ENCODE measurements at places on chromosomes 13 and 19.

GRCh38 chr19:13748169-13748828, 16.0 kb upstream of the MRI1 start:
- peak; percentile 55 for DNase-seq

DNA sequence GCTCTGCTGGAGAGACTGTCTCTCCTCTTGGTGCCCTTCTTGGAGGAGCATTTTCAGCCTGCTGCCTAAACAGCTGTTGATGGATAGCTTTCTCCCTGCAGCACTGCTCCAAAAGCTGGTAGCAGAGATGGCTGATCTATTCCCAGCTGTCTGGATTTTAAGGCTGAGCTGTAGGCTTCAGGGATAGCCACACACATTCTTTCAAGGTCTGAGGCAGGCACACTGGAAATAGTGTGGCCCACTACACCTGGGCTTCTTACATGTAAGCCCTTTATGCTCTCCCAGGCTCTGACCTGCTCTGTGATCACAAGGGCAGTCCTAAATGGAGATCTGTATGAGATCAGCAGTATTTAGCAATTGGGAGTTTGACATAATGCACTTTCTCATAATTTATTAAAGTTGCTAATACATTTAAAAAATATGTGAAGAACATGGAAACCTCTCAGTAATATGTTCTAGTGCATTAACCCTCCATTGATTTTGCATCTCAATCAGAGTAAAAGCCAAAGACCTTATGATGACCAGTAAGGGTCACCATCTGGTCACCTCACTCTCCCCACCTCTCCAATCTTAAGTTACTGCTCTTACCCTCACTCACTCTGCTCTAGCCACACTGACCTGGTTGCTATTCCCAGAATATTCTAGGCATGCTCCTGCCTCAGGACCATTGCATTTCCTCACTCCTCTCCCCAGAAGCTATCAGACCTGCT, 91.6 kb downstream of the MBNL2 start:
- no peak for DNase-seq

DNA sequence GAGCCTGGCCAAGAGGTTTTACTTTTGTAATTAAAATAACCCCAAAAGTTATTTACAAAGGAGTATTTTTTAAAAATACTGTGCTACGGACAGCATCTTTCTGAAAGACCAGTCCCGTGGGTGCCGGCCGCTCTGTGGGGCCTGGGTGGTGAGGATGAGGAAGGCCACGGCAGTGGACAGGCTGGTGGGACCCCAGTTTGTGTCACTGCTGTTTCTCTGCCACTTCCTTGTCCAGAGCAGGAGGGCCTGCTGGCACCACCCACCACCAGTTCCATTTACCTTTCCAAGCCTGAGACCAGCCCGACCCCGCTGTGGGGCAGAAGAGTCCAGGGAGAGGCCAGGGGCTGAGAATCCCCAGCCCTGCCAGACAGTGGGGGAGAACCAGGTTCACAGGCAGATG, 23.8 kb downstream of the ELAVL1 start:
- no peak for DNase-seq

- DNase-seq: peak; percentile 86
Measured at GRCh38 chr13:94192431-94192975, 287.0 kb downstream of the DCT start.

DNA sequence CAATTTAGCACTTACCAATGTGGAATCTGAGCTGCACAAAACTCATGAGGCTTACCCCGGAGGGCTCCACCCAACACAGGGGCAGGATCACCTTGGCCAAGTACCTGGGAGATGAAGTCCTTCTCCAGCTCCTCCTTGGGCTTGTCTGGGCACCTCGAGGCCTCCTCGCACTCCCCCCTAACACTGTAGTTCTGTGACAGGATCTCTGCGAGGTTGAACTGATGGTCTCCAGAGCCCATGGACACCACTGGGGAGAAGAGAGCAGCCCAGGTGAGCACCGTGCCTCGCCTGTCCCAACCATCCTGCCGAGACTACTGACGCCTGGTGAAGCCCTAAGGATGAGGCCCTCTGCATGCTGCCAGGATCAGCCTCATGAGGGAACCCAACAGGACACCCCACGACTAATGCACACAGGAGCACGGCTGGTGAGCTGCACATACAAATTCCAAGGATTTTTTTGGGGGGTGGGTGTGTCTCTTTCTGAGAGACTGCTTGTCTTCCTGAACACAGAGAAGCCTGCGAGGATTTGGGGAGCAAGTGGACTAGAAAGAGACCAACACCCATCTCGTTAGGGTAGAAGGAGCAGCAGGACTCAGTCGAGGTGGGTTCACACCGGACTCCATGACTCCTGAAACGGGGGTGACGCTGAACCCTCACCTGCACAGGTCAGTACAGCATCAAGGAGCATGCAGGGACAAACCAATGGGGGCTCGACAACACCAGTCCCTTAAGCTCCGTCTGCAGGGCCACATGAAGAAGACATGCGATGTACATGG, 10.1 kb downstream of the MIER2 start:
- DNase-seq: no peak

- DNase-seq: no peak
Measured at GRCh38 chr13:28671126-28671792, 12.3 kb downstream of the POMP start.

DNA sequence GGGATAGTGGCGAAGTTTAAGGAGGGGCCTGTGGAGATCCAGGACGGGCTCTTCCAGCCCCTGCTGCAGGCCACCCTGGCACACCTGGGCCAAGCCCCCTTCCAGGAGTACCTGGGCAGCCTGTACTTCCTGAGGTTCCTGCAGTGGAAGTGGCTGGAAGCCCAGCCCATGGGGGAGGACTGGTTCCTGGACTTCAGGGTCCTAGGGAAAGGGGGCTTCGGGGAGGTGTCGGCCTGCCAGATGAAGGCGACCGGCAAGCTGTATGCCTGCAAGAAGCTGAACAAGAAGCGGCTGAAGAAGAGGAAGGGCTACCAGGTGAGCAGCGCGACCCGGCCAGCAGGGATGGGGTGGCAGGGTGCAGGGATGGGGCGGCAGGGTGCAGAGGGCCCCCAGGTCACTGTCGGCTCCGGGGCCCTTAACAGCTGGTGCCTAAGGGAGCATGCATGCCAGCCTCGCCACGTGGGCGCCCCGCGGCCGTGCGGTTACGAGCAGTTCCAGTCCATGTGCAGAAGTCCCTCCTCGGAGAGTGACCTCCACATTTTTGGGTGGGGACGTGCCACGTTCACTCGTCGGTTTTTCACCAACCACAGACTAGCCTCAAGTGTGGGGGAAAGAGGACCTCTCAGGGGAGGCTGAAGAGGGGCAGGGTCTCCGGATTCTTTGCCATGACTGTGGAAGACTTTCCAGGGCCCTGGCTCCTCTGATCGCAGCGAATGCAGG, 912 bp downstream of the GRK1 start:
- peak; percentile 38 for DNase-seq

DNA sequence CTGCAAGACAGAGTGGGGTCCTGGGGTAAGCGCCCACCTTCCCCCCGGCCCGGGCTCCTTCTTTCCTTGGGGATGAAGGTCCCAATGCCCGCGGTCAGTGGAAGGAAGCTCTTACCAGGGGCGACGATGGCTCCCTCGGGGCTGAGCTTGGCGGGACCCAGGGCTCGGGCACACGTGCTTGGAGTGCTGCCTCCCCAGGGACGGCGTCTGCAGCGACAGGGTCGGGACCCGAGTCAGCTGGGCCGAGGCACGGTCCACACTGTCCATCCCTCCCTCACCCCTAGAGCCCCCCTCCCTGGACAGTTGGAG, 3.5 kb downstream of the JSRP1 start:
- no peak for DNase-seq

GRCh38 chr19:49287141-49287770, 37.7 kb downstream of the SLC6A16 start:
- no peak for DNase-seq

DNA sequence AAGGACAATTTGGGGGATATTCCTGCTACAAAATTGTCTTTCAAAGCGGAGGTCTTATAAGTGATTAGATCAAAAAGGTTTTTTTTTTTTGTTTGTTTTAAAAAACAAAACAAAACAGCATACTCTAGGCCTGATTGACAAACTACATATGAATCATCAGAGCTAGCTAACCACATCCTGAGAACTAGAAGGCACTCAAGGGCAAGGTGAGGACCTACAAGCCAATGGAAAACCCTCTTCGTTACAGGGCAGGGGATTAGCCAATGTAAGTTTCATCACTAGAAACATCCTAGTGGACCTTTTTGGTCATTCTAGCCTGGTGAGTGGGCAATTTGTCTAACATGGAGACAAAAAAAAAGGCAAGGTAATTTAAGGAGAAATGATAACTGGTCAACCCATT, 428.6 kb downstream of the RFC3 start:
- DNase-seq: no peak

- no peak for DNase-seq
Measured at GRCh38 chr19:34499155-34499834, 17.7 kb downstream of the WTIP start.

DNA sequence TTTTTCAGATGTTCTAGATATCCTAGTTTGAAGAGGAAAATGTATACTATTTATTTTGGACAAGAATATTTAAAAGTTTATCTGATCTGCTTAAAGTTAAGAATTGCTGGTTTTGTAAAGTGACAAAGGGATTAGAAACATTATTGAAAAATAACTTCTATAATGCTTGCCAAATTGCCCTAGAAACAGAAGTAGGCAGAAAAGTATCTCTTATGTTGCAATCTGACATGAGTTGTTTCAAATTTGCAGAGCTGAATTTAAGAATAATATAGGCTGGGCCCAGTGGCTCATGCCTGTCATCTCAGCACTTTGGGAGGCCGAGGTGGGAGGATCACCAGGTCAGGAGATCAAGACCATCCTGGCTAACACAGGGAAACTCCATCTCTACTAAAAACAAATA, 777.1 kb downstream of the LIG4 start:
- no peak for DNase-seq

DNA sequence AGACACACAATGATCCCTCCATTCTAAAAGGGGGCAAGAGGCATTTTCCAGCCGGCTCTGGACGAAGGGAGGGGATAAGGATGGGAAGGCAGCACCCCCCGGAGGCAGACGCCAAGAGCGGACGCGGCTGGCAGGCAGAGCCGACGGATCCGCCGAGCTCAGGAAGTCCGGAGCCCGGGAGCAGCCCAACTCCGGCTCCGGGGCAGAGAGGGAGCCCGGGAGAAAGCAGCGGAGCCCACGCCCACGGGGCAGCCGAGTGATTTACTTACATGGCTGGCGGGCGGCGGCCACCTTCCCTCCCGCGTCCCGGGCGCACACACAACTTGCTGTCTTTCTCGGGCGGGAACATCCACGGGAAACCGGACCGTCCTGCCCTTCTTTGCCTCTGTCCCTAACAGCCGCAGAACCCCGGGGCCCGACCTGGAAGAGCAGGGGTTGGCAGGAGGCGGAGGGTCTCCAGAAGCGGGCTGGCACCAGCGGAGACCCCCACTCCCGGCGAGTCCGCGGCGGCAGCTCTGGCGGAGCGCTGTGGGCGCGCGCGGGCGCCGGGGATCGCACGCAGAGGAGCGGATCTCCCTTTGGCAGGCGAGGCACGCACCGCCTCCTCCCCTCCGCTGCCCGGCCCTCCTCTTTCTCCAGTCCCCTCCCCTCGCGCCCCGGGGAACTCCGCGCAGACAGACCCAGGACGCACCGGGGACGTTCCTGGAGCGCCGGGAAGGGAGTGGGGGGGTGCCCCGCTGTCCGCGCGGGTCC, at the start of gene LHFPL6:
Gene LHFPL6, minus strand, starts transcription at position 580 of the 753 bp plus-strand sequence.
- DNase-seq: peak; percentile 91

DNA sequence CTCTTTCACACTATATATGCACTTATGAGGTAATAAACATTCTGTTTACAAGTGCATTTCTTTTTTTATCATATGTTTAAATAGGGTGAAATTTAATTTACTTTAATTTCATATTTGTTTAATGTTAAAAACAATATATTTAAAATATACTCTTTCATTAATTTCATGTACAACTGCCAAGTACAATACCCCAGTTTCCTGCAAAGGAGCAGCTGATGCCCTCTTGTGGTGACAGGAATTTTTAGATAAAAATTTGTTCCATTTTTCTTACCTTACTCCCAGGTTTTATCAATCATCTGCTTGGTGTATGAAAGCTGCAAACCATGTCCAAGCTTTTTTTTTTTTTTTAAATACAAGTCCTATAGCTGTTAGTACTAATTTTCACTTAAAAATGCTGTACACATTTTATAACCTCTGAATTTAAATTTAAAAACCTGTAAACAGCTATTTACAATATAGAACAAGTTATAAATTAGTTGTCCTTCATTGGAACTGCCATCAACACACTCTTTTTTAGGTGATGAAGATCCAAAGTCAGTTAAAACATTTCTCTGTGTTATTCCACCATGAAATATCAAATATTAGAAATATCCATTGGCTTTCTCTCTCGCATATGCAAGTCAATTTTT, 4.9 kb downstream of the PCDH20 start:
- DNase-seq: no peak

DNA sequence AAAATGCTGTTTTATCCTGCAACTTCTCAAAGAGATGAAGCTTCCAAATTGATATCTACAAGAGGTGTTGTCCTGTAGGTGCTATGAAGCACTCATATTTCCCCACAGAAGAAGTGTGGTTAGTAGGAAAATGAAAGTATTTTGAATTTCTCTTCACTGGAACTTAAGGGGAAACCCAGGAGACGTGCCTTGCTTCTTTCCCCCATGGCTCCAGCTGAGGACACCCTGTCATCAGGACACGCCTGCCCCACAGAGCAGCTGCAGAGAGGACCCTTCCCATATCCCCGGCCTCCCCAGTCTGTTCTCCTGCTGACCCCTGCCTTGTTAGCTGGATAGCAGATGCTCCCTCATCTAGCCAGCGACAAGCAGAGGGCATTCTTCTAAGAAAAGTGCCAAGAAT, 371.3 kb downstream of the COG6 start:
- DNase-seq: no peak

DNA sequence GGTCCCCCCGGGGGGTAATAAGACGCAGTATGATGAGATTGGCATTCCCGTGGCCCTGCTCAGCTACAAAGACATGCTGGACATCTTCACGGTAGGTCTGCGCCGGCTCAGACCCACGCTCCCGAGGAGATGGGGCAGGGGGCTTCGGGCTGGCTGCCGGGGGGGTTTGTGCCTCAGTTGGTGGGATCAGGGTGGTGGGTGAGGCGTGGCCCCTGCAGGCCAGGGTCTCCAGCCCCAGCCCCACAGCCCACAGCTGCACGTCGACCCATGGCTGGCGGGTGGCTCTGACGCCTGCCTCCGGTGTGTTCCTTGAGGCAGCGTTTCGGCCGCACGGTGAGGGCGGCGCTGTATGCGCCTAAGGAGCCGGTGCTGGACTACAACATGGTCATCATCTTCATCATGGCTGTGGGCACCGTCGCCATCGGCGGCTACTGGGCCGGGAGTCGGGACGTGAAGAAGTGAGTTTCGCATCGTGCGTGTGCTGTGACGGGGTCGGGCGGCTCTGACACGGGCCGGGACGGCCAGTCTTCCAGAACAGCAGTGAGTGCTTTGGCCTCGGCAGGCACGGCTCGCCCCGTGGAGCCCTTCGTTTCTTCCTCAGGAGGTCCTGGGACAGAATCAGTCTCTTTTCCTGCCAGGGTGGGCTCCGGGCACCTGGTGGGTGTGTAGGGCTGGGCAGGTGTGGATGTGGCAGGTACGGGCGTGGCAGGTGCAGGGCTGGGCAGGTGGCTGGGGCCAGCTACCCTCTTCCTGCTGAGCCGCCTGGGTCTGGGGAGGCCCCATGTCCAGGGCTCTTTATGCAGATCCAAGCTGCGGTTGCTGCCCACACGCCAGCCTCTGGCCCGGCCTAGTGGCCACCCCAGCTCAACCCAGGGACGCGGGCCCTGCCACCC, 10.5 kb downstream of the SPPL2B start:
- DNase-seq: no peak
